ENCODE measurements at places on chromosomes 3 and 15. TPM values are rescaled to one million over a fixed set of nuclear protein-coding genes. Genes with fewer than 3 reads are reported as not detected.

DNA sequence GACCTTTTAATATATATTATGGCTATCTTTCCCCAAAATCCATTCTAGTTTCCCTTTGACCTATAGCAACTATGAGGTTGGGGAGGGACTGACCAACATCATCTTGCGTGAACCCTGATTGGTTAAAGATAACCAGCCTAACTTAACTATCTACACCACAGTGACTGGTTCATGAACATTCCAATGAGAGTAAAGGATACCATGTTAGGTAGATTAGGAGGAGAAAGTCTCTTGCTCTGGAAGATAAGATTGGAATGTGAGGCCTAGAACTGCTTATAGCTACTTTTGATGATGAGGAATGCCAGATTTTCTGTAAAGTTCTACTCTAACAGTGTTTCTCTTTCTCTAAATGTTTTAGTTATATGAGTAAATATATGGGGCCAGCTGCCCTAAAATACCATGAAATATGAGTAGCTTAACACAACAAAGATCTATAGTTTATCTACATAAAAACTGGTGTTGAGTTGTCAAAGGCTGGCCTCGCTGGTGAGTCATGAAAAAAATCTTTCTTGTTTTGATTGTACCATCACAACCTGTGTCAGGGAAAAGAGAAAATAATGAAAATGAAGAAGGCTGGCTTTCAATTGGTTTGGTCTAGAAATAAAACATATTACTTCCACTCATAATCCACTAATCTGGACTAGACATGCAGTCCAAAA lies 481.4 kb downstream of the NSUN3 start:
- no peaks in the 10 kb centered on the region for H3K36me3 ChIP-seq
- no peak for DNase-seq
- H3K27ac ChIP-seq = no peak overlapping the region
- peaks cover 13% of the 10 kb centered on the region for H3K4me1 ChIP-seq

- H3K27ac ChIP-seq = no peak overlapping the region
- no peak overlapping the region for H3K4me3 ChIP-seq
- peaks cover 22% of the 10 kb centered on the region for H3K4me1 ChIP-seq
Observed at GRCh38 chr3:156207802-156208685, 87.7 kb downstream of the KCNAB1 start.

DNA sequence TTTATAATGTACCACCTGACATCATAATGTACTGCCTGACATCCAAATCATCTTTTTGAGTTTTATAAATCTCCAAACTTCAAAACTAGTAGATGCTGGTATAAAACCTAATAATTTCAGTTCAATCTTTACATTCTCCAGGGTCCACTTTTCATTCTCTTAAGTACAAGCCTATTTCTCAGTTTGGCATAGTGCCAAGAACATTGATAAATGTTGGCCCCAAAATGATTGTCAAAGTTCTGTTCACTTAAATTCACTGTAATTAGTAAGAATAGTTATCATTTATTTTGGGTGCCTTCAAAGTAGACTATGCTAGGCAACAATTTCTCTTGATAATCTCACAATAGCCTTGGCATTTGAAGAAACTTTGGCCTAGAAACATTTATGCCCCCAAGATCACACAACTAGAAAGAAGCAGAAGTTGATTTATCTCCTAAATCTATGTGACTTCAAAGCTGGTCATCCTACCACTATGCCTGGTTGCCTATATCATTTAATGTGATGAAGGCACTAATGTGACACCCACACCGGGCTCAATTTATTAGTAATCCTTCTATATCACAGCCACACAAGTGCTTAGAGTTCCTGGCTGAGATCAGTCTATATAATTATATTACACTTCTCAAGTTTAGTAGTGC lies 101.7 kb downstream of the ZNF609 start:
- DNase-seq = no peak
- peaks cover 25% of the 10 kb centered on the region for H3K4me1 ChIP-seq
- H3K27ac ChIP-seq = no peak overlapping the region
- H3K27me3 ChIP-seq = no peaks in the 10 kb centered on the region

The USP4 gene
- total RNA-seq = 31.6 TPM

Data from chondrocyte (in vitro differentiated cells).